Karpas-422 (cell line): ENCODE measurements at places on chromosomes 5 and 9. TPM values are rescaled to one million over a fixed set of nuclear protein-coding genes. Genes with fewer than 3 reads are reported as not detected.

DNA sequence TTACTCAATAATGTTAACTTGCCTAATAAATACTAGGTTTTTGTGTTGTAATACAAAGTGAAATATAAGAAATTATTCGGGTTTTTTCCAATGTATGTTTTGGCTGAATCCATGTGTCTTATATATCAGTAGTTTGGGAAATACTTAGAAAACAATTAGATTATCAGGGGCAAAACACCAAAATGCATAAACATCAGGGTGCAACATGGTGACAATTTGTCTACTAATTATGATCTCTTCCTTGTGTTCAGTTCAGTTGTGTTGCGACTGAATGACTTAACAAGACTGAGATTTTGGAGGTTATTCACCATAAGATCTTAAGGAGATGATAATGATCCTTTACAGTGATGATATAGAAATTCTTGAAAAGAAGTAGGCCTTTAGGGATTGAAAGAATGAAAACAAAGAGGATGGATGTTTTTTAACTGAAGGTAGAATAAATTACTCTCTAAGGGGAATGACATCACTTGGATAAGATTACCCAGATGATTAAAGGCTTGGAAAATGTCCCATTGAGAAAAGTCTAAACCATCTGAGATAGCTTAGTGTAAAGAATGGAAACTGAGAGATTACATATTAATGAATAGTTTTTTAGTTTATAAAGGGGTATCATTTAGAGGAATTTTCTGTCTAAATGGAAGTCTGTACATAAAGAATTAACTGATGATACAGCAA is 415.8 kb downstream of the SPATA31D1 start:
- DNase-seq, result no peak

- DNase-seq, result peak; percentile 73
Observed at GRCh38 chr5:56481428-56482357, 248.6 kb upstream of the ANKRD55 start.

The TAS2R1 gene
- total RNA-seq, result not detected in 2 replicates

DNA sequence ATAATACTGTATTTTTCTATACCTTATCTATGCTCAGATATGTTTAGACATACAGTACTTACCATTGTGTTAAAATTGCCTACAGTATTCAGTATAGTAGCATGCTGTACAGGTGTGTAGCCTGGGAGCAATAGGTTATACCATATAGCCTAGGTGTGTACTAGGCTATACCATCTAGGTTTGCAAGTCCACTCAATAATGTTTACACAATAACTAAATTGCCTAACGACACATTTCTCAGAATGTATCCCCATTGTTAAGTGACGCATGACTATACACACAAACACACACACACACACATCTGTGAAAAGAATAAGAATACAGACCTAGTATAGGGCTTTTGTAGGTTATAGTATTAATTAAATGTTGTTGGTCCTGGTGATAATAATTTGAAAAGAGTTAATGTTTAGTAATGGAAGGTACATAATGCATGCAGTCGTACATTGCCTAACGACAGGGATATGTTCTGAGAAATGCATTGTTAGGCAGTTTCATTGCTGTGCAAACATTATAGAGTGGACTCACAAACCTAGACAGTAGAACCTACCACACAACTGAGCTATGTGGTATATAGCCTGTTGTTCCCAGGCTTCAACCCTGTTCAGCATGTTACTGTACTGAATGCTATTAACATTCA is 13.6 kb downstream of the TDRD7 start:
- no peak for DNase-seq

DNA sequence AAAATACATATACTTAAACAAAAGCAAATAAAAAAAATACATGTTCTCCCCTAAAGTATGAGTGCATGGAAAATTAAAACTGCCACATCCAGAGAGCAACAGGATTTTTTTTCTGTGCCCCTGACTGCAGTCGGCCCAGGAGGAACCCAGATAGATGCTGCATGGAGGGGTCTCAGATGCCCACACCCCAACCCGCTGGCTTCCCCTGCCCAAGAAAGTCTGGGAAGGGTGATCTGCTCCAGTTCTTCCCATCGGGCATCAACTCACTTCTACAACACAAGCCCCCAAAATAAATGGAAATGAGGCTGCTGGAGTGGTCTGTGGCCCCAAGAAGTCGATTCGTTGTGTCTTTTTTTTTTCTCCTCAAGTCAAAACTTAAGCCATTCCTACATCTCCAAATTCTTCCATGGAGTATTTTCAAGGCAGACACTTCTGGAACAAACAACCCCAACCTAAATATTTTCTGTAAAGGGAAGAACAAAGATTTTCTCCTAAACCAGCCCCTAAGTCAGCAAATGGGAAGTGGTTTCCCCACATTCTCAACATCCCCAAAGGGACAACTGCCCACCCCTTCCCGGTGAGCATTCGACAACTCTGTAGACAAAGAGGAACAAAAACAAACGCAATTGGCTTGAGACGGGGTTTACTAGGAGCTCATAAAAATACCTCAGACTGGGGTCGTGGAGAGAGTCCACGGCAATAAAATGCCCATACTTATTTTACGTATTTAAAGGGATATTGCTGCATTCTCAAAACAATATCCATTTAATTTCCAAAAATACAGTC is 46.7 kb downstream of the ROR2 start:
- DNase-seq, result no peak

DNA sequence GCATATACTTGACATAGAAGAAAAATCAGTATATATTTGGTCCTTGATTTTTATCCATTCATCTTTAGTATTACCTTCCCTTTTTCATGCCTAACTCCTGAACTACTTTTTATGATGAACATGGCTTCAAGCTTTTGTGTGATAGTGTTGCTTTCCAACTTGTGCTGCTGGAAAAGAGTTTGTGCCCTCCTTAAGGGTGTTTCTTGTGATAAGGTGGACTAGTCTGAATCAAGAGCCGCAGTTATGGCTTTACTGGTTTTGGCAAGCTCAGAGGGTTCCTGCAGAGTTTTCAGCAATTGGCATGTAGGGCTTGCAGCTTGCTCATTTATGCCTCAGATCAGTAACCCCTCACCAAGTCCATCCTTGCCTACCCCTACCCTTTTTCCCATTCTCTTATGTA is 20.5 kb downstream of the POLR3G start:
- no peak for DNase-seq

The CAMSAP1 gene
- 24.8 and 26.9 TPM in 2 replicates for total RNA-seq

- no peak for DNase-seq
Observed at GRCh38 chr5:58156361-58156760, 303.5 kb downstream of the PLK2 start.

The RPS14 gene
- 3,040 and 3,750 TPM in 2 replicates for total RNA-seq

The INPP5E gene
- total RNA-seq, result 8.0 and 10.4 TPM in 2 replicates

DNA sequence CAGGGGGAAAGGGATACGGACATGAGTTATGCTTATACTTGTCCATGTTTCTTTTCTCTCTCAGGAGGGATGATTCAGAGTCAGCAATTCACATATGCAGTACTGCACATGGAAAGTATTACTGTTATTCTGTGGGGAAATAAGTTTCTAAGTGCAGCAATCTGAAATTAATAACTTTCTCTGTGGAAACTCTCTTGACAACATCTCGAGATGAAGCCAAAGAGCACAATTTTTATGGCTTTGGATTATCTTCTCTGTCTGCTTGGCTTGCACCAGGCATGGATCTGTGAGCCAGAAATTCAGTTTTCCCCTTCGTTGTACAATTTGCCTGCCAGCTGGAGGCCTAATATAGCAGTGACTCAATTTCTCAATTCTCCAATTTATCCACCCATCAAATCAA is 2.5 kb upstream of the NDFIP1 start:
- DNase-seq, result no peak

DNA sequence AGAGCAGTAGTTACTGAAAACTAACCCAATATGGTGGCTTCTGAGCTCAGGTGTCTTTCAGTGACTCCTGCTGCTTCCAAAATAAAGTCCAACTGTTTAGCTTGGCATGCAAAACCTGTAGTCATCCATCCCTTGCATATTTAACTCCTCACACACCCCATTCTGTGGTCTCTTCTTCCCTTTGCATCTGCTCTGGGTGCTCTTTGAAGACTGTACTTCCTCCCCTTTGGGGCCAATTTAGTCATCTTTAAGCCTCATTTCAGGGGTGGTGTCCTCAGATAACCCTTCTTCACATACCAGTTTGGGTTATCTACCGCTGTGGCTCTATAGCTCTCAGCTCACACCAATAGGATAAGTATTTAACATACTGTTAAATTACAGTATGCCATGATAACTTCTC is 209.9 kb upstream of the DMRT1 start:
- no peak for DNase-seq

The CFAP157 gene
- not detected in 2 replicates for total RNA-seq

The NPR2 gene
- total RNA-seq, result 8.5 and 18.0 TPM in 2 replicates

- no peak for DNase-seq
Observed at GRCh38 chr5:61183538-61183937, 21.3 kb upstream of the SMIM15 start.

The FOXD1 gene
- total RNA-seq, result 0.54 and 0.97 TPM in 2 replicates

DNA sequence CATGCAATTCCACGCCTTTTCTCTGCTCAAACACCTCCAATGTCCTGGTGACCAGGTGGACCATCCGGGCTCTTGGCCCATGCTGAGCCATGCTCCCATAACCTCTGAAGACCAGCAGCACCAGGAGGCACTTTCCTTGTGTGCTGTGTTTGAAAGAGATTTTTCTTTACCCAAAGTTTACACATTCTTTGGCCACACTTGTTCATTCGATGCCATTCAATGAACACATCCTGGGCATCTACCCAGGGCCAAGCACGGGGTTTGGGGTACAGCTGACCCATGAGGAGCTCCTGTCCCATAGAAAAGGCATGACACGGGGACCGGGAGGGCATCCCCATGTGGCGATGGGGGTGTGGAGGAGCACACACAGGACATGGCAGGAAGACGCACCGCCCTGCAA is 77.1 kb upstream of the IRX1 start:
- DNase-seq, result no peak

The CCDC192 gene
- not detected in 2 replicates for total RNA-seq

DNA sequence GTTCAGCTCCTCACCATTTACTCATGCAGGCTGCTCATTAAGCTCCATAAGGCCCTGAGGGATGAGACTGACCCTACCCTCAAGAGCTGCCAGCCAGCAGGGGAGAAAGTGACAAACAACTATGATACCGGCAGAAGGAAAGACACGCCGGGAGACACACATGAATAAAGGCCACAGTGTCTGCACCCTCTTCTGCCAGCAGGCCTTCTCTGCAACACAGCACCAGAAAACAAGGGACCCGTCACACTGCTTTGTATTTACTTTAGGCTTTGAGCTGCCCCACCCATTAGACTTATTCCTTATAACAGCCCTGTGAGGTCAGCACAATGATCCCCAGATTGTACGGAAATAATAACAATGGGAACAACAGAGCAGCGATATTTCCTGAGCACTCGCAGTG is 7.2 kb downstream of the GABBR2 start:
- no peak for DNase-seq

The PDE4D gene
- total RNA-seq, result 36.0 and 61.2 TPM in 2 replicates

DNA sequence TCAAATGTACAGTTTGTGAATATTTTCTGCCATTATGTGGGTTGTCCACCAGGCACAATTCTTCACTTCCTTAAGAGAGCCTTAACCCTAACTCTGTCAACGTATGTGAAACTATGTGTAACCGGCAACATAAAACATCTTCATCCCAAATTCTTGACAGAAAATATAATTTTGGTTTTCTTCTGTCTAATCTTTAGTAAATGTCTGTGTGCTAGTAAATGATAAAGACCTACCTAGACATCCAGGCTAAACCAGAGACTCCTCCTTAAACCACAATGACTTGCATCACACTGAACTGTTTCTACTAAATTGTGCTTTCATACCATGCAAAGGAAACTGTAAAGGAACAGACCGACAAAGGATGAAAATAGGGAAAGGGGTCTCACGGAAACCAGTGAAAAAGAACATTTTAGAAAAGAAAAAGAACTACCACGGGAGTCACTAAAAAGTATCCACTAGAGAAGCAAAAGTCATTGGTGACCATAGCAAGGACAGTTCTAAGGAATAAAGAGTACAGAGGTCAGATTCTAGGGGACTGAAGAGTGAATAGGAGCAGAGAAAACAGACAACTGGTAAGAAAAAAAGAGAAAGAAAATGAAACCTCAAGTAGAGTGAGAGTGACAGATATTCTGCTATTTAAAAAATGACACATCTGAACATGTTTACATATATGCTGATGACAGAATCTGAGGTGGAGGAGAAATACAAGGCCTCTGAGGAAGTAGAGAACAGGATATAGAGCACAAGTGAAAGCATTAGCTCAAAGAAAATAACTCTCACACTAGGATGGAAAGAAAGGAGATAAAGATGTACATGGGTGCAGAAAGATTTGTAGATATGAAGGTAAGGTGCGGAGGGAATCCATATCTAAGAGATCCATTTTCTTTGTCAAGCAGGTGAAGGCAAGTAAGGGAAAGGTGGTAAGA is 49.4 kb downstream of the FNIP1 start:
- no peak for DNase-seq

The ZDHHC11B gene
- total RNA-seq, result 0.34 and 1.5 TPM in 2 replicates

DNA sequence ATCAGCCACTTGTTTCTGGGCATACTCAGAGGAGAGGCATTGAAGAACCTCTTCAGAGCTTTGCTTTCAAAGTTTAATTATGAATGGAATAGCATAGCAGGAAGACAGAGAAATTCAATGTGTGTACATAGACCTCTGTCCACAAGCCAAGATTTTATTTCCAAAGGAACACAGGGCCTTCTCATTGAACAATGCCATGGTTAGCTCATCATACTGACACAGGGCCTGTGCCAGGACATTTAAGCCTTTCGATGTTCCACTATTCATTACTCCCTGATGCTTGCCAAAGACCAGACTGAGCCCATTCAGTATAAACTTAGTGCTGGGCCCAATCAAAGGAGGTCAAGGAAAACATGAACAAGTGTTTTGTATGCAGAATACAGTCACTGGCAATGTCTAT is 280.8 kb downstream of the FBXL17 start:
- DNase-seq, result no peak

DNA sequence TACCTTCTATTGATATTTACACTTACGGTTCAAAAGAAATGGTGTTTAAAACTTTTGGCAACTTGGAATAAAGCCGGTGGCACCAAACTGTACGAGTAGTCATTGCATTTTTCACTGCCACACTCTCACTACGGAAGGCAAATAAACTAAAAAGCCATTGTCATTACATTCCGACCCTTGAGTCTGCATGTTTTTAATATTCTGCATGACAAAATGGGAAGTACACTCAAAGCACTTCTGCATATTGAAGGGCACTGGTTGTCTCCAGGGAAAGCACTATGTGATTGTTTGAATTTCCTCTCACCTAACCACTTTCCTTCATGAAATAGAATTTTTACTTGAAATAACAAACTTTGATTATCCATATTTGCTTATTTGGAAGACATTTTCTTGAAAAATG is 426.3 kb downstream of the CETN3 start:
- DNase-seq, result no peak

The IFNA2 gene
- total RNA-seq, result not detected in 2 replicates

The ORM2 gene
- total RNA-seq, result not detected in 2 replicates
